ENCODE measurements at places on chromosomes 11 and 22.

DNA sequence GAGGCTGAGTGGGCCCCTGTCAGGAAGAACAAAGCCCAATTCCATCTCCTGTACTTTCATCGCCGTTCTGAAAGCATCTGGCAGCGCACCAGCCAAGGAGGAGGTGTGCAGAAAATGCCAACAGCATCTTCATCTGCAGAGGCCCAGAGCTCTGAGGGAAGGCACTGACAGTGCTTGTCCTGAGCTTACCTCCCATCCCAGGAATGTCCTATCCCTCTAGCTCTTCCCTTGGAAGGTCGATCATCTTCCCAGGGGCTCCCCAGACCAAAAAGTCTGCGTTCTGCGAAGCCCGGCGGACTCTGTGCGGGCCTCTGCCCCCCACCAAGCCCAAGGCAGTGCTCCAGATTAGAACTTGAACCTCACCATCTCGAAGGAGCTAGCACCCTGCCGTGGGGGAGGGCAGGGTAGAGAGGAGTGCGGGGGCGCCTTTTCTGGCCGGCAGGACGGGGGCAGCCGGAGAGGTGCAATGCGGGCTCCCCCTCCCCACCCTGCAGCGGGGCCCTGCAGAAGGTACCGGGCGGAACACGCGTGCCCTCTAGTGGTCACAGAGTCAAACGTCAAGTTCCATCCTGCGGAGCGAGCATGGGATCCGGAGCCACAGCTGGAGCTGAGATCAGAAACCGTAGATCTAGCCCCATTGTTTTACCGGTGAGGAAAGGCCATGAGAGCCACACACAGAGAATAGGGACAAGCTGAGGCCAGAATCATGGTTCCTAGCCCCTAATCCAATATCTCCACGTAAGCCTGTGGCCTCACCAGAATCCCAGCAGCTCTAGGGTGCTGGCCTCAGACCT lies 5.0 kb downstream of the SCN2B start:
- peak; percentile 63 for DNase-seq

DNA sequence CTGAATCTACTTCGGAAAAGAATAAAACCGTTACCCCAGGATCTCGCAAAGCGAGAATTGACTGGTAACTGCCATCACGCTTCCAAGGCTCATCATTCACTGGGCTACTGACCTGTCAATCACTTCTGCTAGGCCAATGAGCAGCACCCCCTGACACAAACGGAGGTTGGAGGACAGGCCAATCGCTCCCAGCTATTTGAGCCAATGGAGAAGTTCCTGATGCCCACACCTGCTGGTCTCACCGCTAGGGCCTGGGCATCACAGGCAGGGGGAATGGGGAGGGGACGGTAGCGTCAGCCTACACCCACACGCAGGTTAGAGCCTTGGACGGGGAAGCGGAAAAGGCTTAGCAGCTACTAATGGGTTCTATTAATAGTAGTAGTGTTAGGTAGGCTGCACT lies 56.7 kb upstream of the CHST1 start:
- no peak for DNase-seq

DNA sequence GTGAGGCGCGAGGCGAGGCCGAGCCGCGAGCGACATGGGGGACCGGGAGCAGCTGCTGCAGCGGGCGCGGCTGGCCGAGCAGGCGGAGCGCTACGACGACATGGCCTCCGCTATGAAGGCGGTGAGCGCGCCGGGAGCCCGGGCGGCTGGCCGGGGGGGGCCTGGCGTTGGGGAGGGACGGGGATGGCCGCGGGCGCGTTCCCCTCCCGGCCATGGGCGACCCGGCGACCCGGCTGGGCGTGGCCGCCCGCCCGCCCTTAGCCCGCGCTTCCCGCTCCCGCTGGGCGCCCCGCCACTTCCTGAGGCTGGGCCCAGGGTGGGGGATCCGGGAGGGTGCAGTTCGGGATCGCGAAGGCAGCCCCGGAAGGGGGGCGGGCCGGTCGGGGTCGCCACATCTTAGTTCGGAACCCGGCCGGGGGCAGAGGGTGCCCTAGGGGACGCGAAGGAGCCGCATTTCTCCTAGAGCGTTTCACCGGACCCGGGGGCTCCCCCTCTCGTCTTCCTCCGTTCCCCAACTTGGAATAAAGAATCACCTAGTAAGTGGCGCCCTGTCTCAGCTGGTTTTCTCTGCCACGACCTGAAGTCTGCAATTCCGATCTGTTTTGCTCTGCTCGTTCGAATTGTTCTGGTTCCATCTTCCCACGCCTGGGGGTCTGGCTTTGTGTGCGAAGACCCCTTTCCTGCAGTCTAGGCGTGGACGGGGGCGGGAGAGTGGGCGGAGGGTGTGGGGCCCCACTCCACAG lies 536 bp downstream of the YWHAH start:
- DNase-seq = peak; percentile 60

- DNase-seq = no peak
Measured at GRCh38 chr11:118212781-118213191, 12.0 kb downstream of the JAML start.
